Effector CD4-positive, alpha-beta T cell (primary cell): ENCODE measurements at places on chromosomes 1 and 21.

DNA sequence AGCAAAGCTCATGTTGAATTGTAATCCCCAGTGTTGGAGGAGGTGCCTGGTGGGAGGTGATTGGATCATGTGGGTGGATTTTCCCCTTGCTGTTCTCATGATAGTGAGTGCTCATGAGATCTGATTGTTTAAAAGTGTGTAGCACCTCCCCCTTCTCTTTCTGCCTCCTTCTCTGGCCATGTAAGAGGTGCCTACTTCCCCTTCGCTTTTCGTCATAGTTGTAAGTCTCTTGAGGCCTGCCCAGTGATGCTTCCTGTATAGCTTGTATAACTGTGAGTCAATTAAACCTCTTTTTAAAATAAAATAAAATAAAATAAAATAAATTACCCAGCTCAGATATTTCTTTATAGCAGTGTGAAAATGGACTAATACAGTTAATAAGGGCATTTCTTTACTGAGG is 1025.7 kb downstream of the PLA2G4A start:
- no peak for DNase-seq

DNA sequence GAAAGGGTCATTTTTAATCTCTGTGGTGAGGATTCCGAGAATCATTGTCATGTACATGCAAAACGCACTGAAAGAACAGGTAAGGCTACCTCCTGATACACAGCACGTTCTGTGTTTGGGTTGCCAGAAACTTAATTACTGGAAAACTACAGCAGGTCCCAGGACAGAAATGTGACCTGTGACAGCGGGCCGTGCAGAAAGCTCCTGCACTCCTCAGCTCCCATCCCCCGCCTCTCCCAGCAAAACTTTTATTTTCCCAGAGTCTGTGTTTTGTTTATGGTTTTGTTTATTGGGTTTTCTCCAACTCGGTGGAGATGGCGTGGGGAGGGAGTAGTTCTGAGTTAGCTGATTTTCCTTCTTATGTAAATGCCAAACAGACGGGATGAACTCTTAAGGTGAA is 44.7 kb downstream of the SLC44A3 start:
- DNase-seq: no peak

DNA sequence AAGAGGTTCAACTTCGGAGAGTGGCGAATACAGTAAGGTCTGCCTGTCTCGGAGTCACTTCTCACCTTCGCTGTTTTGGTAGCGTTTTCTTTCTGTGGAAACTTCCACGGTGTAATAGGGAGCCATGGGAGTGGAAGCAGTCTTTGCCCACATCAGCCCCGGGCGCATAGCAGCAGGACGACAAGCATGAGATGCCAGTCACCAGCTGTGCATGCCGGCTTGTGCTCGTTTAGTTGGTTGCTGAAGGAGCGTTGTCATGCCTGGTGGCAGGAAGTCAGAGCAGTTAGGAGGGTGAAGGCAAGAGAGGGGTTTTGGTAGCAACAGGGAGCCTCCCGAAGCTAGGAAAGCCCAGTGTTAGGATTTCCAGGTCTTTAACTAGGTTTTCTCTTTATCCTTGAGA is 58.8 kb downstream of the MRPS6 start:
- no peak for DNase-seq

DNA sequence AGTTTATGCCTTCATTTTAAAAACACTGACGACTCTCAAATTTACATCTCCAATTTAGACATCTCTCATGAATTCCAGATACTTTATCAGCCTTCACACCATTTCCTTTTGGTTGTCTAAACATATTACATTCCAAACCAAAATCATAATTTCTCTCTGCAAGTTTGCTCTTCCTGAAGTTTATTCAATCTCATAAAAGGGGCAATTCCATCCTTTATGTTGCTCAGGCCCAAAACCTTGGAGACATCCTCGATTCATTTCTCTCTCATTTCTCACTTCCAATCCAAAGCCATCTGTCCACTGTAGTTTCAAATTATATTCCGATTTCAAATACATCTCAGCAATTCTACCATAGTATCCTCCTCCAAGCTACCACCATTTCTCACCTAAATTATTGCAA is 74.0 kb downstream of the FYB2 start:
- DNase-seq: no peak

DNA sequence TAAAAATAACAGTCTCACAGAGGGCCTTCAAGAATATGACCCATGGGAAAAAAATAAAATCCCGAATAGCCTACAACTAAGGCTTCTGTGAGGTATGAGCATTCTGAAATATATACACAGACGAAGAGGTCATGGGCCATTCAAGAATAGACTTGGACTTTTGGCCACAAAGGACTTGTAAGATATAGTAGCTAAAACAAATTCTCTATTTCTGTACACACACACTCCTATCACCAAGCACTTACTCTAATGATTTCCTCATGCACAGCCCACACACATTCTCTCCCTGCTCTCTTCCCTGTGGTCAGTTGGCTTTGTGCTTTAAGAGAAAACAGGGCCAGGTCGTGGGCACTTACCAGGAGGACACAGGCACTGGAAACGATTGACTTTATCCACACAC is 69.7 kb upstream of the ADAM30 start:
- no peak for DNase-seq

- no peak for DNase-seq
Observed at GRCh38 chr1:31423418-31423947, 10.5 kb downstream of the SERINC2 start.

GRCh38 chr1:231512147-231512698 is 16.2 kb upstream of the TSNAX start:
- no peak for DNase-seq

GRCh38 chr1:112629256-112629655 is 9.6 kb downstream of the CAPZA1 start:
- DNase-seq: no peak

- no peak for DNase-seq
Observed at GRCh38 chr1:233381806-233382205, 54.3 kb downstream of the MAP3K21 start.

- DNase-seq: no peak
Observed at GRCh38 chr1:212688341-212689047, 11.1 kb downstream of the BATF3 start.

GRCh38 chr1:245790441-245790840 is 635.7 kb downstream of the KIF26B start:
- DNase-seq: no peak

DNA sequence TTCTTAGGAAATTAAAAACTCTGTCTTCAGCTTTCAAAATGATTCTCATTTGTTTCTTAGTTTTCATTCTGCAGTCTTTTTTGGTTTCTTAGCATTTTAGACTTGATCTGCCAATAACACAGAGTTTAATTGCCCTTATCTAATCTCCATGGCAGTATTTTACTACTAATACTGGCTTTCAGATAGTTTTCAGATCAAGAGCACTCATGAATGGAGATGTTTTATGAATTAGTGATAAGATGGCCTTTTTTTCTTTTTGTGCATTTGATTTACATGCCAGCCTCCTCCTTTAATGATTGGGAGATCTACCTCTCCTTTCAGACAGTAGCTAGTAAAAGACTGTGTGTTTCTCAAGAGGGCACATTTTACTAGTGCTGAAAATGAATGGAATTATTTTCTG is 5.6 kb downstream of the MIA3 start:
- no peak for DNase-seq

DNA sequence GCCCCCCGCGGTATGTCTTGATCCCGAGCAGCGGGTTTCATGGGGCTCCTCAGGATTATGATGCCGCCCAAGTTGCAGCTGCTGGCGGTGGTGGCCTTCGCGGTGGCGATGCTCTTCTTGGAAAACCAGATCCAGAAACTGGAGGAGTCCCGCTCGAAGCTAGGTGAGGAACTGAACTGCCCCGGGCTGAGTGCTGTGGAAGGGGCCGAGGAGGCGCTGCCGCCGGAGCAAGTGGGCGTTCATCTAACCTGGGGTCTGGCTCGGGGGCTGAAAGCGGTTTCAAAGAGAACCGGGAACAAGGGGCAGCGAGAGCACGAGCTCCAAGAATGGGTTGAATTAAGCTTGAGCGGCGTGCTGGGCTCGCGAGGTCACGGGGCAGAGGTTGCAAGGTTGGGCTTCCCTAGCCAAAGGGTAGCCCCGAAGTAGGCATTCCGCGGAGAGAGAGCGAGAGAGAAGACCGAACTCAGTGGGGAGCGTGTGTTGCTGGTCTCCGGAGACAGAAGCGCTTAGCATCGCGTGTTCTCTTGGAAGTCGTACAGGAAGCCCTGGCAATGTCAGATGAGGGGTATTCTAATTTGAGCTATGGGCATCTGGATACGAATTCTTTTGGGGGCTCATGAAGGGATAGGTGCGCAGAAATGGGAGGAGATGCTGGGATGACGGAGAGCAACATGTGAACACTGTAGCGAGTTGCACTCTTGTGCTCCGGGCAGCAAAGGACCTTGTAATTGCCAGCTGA is 732 bp downstream of the HS2ST1 start:
- DNase-seq: peak; percentile 41

DNA sequence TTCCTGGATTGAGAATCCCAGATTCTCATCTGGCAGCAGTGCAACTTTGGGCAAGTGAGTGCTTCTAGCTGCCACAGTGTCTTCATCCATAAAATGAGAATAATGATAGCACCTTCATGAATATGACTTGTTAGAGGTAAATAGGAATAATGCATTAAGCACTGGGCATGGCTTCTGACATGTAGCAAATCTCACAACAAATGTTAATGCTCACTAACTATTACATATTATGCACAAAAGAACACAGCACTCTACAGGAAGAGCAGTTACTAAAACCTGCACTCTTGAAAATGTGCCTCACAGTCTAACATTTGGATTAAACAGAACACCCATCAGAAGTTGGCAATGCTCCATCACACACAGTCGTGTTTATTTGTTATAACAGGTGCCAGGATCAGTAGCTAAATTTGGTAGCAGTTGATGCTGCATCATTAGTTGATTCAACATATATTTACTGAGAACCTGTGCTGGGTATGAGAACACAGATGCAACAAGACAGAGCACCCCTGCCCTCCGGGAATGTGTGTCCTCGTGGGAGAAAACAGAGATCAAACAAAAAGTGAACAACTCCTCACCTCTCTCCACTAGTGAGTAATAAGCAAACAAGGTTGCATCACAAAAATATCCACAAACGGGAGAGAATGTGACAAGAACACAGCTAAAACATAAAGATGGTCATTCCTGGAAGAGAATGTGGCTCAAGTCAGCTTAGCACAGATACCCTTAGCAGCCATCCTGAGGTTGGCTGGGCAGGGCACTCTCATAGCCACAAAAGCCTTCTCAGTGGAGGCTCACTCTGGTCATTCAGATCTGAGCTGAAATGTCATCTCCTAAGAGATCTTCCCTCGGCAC is 26.2 kb upstream of the LBR start:
- no peak for DNase-seq

DNA sequence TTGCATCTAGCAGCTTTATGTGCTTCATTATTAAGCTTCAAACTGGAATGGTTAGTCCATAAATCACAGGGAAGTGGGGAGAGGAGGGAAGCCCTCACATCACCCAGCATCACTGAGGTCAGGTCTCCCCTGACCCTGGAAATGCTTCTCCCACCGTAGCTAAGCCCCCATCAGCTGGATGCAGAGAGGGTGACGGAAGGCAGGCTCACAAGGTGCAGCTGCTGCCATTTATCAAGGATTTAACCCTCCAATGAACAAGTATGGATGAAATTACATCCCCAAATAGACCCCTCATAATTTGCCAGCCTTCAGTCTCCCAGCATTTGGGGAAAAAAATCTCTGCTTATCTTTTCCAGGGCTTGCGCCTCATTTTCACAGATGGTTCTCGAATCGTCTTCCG is 60.8 kb downstream of the PGM1 start:
- no peak for DNase-seq

GRCh38 chr1:52672946-52673345 is 25.2 kb downstream of the COA7 start:
- no peak for DNase-seq

DNA sequence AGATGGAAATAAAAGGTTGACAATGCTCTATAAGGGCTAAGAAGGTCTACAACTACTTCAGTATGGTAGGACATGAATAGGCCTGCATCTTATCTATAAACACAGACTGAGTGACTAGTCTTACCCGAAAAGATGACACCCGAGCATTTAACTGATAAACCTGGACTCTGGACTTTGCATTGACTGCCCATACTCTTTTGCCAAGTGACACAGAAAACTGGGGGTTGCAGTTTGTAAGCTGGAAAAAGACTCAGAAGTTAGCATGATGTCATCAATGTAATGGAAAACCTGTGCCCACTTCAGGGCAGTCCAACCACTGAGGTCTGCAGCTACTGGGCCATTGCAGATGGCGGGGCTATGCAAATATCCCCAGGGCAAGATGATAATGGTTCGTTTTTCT is 258.3 kb upstream of the NEGR1 start:
- no peak for DNase-seq

DNA sequence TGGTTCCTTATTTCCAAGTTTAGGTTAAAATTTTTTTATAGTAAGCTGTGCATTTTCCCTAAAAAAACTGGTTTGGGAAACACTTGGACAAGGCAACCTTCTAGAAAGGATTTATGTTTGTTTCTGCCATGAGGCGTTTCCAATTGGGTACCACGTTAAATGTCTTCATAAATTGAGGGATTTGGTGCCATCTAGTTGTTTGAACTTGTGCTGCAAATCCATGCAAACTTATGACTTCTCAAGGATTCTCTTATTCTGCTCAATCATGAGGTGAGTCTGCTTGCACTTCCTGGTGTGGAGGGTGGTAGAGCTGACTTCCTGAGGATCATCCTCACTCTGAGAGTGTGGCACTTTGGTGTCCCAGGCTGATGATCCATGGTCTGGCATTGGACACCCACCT is 123.3 kb downstream of the PCNX2 start:
- DNase-seq: no peak

DNA sequence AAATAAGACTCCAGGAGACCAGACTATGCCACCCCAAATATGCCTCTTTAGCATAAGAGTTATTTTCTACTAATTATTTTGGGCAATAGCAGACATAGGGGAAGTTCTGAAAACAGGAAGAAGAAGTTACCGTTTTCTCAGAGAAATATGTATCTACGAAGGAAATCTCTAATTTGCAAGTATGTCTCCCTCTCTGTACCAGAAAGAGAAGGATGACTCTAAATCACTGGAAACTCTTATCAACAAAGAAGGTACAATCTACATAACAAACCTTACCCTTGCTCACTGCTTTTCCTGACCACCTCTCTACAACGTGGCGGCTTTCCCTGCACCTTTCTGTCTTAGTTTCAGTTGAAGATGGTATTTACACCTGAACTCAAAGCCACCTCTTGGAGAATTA is 49.0 kb downstream of the OMA1 start:
- no peak for DNase-seq

- DNase-seq: no peak
Observed at GRCh38 chr1:24644100-24644384, 940 bp downstream of the SRRM1 start.
